ENCODE measurements at places on chromosomes 5 and 9. TPM values are rescaled to one million over a fixed set of nuclear protein-coding genes. Genes with fewer than 3 reads are reported as not detected.

RNF14 gene
- total RNA-seq, result 37.1 TPM

VDAC1 gene
- total RNA-seq, result 207 TPM

TAS2R1 gene
- total RNA-seq, result 0.72 TPM

MARCHF3 gene
- 34.4 TPM for total RNA-seq

TMEM215 gene
- total RNA-seq, result 3.1 TPM

GKAP1 gene
- 12.0 TPM for total RNA-seq

CCDC69 gene
- 20.0 TPM for total RNA-seq

WDR38 gene
- not detected for total RNA-seq

BSPRY gene
- total RNA-seq, result 2.6 TPM

SLC25A2 gene
- total RNA-seq, result 1.9 TPM

SLC27A6 gene
- total RNA-seq, result 28.2 TPM

SLC28A3 gene
- total RNA-seq, result 3.1 TPM

F2RL2 gene
- 0.96 TPM for total RNA-seq

ACTBL2 gene
- total RNA-seq, result 3.1 TPM

OR1J2 gene
- total RNA-seq, result 1.2 TPM

GPX8 gene
- 135 TPM for total RNA-seq

ANKDD1B gene
- 6.0 TPM for total RNA-seq

ANKRD18A gene
- 1.4 TPM for total RNA-seq

- no peak for DNase-seq
These were observed 608.7 kb upstream of the FAM174A start for GRCh38 chr5:99926463-99926862.

DNA sequence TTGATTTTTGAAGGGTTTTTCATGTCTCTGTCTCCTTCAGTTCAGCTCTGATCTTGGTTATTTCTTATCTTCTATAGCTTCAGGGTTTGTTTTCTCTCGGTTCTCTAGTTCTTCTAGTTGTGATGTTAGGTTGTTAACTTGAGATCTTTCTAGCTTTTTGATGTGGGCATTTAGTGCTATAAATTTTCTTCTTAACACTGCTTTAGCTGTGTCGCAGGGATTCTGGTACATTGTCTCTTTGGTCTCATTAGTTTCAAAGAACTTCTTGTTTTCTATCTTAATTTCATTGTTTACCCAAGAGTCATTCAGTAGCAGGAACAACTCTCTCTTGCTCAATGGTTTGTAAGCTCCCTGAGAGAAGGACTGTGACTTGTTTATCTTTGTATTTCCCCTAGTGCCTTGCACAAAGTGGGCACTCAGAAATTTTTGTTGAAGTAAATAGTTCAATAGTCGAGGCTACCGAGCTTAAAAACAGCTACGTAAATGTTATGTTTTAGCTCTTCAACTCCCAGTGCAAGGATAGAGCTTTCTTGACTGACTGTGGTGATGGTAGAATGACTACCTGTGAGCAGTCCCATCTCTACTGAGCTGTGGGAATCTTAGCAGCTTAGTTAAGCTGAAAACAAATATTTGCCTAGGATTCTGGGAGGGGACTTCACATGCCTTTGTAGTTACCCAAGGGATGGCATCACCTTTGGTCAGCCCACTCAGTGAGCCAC, 225.8 kb upstream of the ELL2 start:
- DNase-seq, result no peak

- DNase-seq, result peak; percentile 10
These were observed 66.3 kb downstream of the RGMB start for GRCh38 chr5:98839469-98840383.

GRCh38 chr9:37668116-37668601, 17.4 kb downstream of the FRMPD1 start:
- no peak for DNase-seq

GRCh38 chr5:149301744-149302380, 30.2 kb downstream of the AFAP1L1 start:
- no peak for DNase-seq

GRCh38 chr9:98118640-98119601, at the start of gene TRIM14:
Gene TRIM14 (minus strand): TSS chr9:98119222. CDS start chr9:98119188, 34 bp downstream.
- DNase-seq, result peak; percentile 55

DNA sequence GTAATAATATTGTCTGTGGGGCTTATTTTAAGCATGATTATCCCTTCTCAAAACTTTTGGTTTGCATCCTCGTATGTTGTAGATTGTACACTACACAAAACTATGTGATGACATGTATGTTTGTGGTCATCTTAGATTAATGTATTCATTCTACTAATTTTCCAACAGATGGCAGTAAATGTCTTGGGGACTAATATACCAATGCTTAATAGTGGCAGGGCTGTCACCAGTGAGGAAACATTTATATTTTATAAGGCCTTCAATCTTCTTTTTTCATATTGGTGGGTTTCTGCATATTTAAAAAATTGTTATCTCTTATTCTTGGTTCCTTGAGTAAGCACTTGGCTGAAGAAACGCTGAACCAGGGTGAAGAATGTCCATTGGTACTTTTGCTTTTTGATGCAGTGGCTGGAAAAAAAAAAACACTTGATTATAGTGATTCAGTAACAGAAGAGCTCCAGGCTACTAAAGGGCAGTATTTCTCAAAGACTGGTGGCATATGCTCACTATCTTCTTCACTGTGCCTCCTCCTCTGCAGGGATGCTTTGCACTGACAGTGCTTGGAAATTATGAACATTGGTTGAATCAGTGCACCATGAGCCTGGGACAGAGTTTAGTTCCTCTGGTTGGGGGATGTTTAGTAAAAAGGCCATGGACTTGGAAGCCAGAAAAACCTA, 530.3 kb downstream of the RASEF start:
- DNase-seq, result no peak

GRCh38 chr9:78169125-78169524, 66.8 kb upstream of the CEP78 start:
- DNase-seq, result no peak

GRCh38 chr5:150783422-150783928, 4.9 kb downstream of the SMIM3 start:
- peak; percentile 97 for DNase-seq

DNA sequence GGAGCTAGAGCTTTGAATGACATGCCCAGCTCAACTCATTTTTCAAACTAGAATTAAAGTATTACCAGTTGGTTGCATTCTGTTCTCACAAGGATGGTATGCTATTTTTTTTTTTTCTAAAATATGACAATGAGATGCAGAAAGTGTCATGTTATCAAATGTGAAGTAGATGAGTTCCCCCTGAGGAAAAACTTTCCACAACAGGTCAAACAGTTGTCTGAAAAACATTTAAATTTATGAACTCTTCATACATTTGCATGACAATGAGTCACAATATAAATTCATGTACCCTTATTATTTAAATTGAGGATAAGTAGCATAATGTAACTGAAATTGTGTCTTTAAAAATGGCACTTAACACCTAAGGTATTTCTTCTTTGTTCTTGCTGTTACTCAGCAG, 1720.5 kb upstream of the NUDT12 start:
- no peak for DNase-seq

- no peak for DNase-seq
These were observed 421 bp upstream of the DEPDC1B start for GRCh38 chr5:60700416-60700757.

DNA sequence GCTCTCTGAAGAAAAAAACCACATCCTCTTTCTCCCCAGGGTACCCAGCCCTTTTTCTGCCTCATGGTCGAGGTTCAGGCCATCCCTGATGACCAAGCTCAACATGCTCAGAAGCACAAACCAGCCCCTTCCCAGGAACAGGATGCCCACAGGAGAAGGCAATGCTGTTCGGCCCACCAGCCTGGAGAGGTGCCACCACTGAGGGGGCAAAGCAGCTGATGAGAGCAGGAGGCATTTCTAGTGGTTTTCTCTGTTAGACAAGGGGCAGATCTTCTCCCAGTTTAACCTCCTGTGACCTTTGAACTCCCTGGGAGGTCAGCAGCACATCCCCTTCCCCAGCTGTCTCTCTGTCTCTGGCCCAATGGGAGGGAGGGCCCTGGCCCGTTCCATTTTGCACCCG, 73.0 kb downstream of the PAX5 start:
- DNase-seq, result no peak

GRCh38 chr5:41334758-41335157, 121.4 kb upstream of the C6 start:
- peak; percentile 3 for DNase-seq

- DNase-seq, result no peak
These were observed 698 bp upstream of the CACNA1B start for GRCh38 chr9:137876781-137877386.

DNA sequence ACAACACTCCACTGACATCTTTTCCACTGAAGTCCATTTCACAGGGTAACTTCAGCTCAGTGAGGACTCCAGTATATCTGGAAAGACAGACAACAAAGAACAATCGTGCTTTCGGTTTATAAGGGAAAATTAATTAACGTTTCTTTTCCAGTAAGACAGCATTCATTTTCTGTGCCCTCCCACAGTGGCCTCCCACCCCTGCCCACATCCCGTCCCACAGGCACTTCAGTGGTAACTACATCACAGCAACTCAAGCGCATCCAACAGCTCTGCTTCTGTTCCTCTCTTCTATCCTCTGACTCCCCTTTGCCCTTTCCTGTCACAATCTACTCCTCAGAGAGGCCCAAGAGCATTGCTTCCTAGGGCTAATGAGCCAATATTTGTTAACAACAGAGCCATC, 40.3 kb downstream of the GLDC start:
- no peak for DNase-seq

- no peak for DNase-seq
These were observed 16.1 kb downstream of the PAIP1 start for GRCh38 chr5:43540746-43541145.

- no peak for DNase-seq
These were observed 3.5 kb upstream of the EXOSC3 start for GRCh38 chr9:37788332-37788731.

- DNase-seq, result peak; percentile 55
These were observed 194 bp upstream of the RXFP3 start for GRCh38 chr5:33936004-33936380.

Data from umbilical cord (tissue), 2 donors.